ENCODE measurements at places on chromosomes 1 and 21.

DNA sequence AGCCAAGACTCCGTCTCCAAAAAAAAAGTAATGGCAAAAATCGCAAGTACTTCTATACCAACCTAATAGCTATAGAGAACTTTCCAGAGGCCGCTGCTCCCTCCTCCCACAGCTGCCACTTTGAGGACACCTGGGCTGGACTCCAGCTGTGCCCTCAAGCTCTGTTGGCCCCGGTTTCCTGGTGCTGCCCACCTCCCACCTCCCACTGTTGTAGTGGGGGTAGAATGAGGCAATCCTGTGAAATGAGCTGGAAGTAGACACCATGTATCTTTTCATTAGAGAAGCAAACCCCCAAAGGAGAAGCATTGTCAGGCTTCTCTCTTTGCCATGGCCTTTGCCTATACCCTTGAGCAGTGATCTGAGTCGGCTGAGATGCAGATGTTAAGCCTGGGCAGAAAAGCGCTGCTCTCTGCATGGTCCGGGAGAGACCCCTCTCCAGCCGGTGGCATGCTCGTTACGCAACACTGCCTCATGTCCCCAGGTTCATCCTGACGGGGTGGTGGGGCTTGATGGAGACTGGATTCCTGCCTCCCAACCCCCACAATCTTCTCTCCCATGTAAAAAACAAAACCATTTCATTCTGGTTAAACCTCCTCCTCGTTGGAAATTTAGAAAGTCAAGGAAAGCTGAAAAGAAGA lies 39.7 kb downstream of the SIM2 start:
- no peak for DNase-seq

DNA sequence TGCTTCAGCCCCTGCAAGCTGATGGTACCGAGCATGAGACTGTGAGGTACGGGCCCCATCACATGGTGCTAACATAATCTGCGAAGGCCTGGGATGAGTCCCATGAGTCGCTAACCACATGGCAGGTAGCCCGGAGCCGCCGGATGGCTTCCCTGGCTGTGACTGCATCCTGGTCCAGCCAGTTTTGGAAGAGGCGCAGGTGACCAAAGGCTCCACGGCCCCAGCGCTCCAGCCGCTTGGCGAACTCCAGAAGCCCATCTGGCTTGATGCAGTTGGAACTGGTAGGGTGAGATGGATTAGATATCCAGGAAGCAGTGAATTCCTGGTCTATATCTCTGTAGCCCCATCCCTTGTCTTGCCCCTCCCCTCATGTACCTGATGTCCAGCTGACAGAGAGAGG lies 24.6 kb downstream of the LRRC41 start:
- DNase-seq = no peak

DNA sequence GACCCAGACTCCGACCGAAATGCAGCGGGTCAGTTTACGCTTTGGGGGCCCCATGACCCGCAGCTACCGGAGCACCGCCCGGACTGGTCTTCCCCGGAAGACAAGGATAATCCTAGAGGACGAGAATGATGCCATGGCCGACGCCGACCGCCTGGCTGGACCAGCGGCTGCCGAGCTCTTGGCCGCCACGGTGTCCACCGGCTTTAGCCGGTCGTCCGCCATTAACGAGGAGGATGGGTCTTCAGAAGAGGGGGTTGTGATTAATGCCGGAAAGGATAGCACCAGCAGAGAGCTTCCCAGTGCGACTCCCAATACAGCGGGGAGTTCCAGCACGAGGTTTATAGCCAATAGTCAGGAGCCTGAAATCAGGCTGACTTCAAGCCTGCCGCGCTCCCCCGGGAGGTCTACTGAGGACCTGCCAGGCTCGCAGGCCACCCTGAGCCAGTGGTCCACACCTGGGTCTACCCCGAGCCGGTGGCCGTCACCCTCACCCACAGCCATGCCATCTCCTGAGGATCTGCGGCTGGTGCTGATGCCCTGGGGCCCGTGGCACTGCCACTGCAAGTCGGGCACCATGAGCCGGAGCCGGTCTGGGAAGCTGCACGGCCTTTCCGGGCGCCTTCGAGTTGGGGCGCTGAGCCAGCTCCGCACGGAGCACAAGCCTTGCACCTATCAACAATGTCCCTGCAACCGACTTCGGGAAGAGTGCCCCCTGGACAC lies 534 bp downstream of the C1orf56 start:
- DNase-seq = peak; percentile 61

GRCh38 chr1:223707256-223708000 lies 4.9 kb upstream of the CAPN2 start:
- DNase-seq = no peak

DNA sequence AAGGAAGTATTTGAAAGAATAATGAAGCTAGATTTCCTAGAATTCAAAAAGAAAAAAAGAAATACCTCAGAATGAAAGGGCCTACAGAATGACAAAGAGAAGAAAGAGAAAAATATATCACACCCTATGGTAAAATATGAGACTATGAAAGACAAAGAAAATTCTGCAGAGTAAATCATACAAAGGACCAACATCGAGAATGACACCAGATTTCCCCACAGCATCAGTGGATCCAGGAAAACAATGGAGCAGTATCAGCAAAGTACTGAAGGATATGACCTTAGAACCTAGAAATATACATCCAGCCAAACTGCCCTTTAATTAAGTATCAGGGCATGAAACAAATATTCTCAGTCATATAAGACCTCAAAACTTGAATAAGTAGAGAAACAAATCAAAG lies 21.2 kb upstream of the IFNAR2 start:
- no peak for DNase-seq

DNA sequence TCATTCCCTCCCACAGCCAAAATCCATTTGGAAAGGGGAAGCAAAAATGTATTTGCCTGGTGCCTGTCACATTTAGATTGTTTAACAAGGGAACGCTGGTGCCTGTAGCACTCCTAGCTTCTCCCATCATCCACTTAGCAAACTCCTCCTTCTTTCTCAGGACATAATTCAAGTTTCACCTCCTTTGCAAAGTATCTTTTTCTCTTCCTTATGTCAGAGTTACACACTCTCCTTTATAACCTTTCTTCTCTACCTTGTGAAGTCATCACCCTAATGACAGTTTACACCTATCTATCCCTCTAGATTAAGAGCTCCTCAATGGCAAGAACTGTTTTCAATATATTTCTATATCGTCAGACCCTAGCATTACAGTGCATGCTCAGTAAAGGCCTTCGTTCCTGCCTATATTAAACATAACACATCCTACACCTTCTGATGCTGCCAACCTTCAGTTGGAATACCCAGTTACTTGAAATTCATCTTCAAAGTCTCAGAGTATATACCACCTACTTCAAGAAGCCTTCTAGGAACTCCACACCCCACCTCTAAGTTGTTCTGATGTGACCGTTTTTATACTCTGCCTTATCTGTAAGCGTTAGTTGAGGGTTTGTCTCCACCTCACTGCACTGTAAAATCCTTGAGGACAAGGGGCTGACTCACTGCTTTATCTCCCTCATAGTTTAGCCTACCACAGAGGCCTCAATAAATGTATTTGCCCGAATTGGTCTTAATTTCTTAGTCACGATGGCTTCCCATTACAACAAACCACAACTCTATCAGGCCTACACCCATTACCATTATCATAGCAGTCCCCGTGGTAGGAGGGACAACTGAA lies 1.0 kb upstream of the EPS15 start:
- DNase-seq = no peak

DNA sequence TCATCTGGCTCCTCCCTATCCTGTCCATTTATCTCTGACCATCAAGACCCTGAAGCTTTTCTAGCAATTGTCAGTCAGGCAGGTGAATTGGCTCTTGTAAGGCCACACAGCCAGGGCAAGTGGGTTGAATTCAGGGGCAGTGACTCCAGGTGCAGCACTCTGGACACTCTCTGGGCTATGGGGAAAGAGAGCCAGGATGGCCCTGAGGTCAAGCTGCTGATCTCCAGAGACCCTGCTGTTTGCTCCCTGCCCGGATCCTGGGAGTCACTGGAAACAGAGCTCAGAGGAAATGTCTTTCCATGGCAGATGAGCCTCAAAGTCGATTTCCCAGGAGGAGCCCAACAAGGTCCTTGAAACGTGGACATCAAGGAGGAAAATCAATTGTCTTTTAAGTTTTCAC lies 184.4 kb downstream of the C1orf94 start:
- no peak for DNase-seq

GRCh38 chr1:26387447-26387846 lies 14.9 kb upstream of the ZNF683 start:
- DNase-seq = no peak

GRCh38 chr1:48773133-48773532 lies 3.6 kb downstream of the BEND5 start:
- DNase-seq = no peak

GRCh38 chr1:168179438-168180147 lies 831 bp downstream of the TIPRL start:
- no peak for DNase-seq

- DNase-seq = no peak
Measured at GRCh38 chr1:234820597-234820996, 210.6 kb upstream of the IRF2BP2 start.

- DNase-seq = no peak
Measured at GRCh38 chr1:204254031-204254661, 40.4 kb upstream of the GOLT1A start.

DNA sequence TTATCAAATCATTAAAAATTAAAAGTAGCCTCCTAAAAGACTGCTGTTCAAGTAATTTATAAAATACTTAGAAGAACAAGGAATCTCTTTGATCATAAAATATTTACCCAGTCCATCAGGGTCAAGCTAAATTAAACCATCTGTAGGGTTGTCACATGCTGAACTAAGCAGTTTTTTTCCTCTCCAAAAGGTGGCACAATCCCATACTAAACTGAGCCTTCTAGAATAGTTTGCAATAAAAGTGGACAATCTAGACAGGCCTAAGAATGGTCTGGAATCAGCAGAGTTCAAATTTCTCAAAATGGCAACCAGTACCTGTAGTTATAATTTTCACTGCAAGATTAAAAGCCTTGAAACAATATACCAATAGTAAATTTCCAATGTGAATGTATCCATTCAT lies 194.8 kb downstream of the EIF4G3 start:
- no peak for DNase-seq

GRCh38 chr1:61757950-61758349 lies 15.7 kb downstream of the PATJ start:
- no peak for DNase-seq

DNA sequence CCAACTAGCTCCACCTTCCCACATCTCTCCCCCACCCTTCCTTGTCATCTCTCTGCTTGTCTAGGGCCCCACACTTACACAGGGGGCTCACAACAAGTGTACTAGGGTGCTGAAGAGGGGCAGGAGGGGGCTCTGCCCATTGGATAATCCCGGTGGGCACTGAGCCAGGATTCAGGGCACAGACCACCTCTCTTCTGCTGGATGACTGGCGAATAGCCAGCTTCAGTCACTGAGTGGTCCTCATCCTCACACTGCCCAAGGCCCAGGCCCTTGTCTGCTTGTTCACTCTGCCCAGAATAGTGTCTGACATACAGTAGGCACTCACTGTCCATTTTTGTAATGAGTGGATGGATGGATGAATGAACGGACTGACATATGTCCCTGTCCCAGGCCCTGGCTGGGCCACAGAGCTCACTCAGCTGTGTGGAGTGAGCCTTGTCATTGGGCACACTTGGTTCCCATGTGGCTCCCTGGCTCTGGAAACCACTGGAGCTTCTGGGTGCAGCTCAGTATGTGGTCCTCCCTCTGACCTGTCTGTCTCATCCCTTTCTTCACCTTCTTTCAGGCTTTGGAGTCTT lies 36.6 kb downstream of the FOXO6 start:
- DNase-seq = no peak

GRCh38 chr1:40710581-40711315 lies 19.2 kb downstream of the NFYC start:
- DNase-seq = peak; percentile 18

DNA sequence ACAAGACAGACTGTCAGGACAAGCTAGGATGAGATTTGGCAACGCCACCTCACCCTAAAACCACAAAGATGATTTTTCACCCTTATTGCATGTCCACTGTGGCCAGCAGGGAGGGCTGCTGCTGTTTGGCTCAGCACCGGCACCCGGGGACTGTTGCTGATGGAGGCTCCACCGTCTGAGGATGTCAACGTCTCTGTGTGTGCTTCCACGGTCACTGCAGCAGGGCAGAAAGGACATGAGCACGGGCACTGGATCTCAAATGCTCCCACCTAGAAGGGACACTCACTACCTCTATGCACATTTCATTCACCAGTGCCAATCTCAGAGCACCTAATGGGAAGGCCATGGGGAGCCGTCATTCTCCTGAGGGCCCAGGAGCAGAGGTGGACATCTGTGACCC lies 599.6 kb downstream of the PTPRU start:
- no peak for DNase-seq

GRCh38 chr1:60010690-60011089 lies 62.9 kb downstream of the C1orf87 start:
- no peak for DNase-seq

- no peak for DNase-seq
Measured at GRCh38 chr1:93614986-93615581, 66.6 kb downstream of the BCAR3 start.

DNA sequence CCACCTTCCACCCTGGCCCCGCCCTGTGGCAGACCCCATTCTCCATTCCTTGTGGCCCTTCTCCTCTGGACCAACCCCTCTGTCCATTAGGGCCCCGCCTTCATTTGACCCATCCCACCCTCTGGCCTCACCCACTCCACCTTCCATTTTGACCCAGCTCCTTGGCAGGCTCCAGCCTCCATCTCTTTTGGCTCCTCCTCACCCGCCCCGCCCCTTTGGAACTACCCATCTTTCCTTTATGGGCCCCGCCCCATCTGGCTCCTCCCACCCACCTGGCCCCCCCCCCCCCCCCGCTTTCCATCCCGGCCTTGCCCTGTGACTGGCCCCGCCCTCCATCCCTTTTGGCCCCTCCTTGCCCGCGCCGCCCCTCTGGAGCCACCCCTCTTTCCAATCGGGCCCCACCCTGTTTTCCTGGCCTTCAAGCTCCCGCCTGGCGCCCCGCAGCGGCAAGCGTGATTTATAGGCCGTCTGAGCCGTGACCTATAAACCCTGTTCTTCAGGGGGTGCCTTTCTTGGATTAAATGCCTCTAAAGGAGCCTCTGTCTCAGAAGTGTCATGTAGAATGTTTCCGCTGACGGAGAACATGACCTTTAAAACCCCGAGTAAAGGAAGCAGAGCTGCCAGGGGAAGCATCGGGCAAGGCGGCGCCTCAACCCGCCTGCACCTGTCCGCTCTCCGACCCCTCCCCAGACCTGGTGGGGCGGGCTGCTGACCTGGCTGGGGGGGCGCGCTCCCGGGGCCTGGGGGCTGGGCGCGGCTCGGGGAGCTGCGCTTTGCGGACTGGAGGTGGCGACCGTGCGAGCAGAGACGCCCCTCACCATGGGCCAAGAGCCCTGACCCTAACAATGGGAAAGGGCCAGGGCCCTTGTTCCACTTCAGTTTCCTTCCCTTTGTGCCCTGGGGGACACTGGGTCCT lies 178.0 kb downstream of the CAMTA1 start:
- DNase-seq = no peak

- DNase-seq = no peak
Measured at GRCh38 chr1:179253286-179253972, 24.0 kb upstream of the ABL2 start.

Data from head of caudate nucleus (tissue), 42 donors.